ENCODE measurements at places on chromosomes 5 and 9. TPM values are rescaled to one million over a fixed set of nuclear protein-coding genes. Genes with fewer than 3 reads are reported as not detected.

MEIKIN gene
- 0.93 TPM for total RNA-seq

PLEKHG4B gene
- total RNA-seq, result not detected

- no peak for DNase-seq
Observed at GRCh38 chr5:77262697-77263096, 52.2 kb downstream of the PDE8B start.

DNA sequence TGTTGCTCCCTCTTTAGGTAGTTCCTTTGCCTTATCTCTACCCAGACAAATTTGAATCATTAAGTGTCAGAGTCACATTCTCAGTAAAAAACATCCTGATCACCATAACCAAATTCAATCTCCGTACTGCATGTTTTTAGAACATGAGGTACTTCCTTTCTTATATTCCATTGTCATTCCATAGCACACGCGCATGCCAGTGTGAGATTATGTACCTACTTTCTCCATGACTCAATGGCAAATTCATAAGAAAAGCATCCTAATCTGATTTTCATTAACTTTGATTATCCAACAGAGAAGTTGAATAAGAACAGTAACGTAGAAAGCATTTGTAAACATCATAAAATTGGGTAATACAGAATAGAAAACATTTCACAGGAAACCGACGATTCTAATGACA is 1118.6 kb upstream of the CDH9 start:
- DNase-seq, result no peak

GDNF gene
- total RNA-seq, result not detected

GRCh38 chr5:90056911-90057705 is 352.4 kb downstream of the CETN3 start:
- DNase-seq, result no peak

Data from activated CD4-positive, alpha-beta memory T cell treated with anti-CD3 and anti-CD28 coated beads for 36 hours (primary cell).